Fibroblast of lung (primary cell): ENCODE measurements at places on chromosomes 1 and 21. TPM values are rescaled to one million over a fixed set of nuclear protein-coding genes. Genes with fewer than 3 reads are reported as not detected.

Gene RSBN1
- polyA plus RNA-seq = 6.4 and 10.2 TPM in 2 replicates

Gene LEFTY1
- polyA plus RNA-seq = not detected in 2 replicates

Gene SLC22A15
- 3.1 and 4.9 TPM in 2 replicates for polyA plus RNA-seq

Gene CD1E
- polyA plus RNA-seq = not detected in 2 replicates

Gene GNL2
- polyA plus RNA-seq = 50.0 and 58.7 TPM in 2 replicates

Gene STK40
- polyA plus RNA-seq = 15.1 and 15.4 TPM in 2 replicates

Gene RPS6KA1
- polyA plus RNA-seq = 0.64 and 0.94 TPM in 2 replicates

Gene VCAM1
- 0.92 and 12.3 TPM in 2 replicates for polyA plus RNA-seq

Gene FGR
- polyA plus RNA-seq = not detected in 2 replicates

Gene SPOCD1
- 44.8 and 55.4 TPM in 2 replicates for polyA plus RNA-seq

Gene OMA1
- 13.9 and 14.6 TPM in 2 replicates for polyA plus RNA-seq

Gene ILDR2
- polyA plus RNA-seq = 0.03 and 0.14 TPM in 2 replicates

Gene CYP4A11
- not detected in 2 replicates for polyA plus RNA-seq

Gene SYT14
- polyA plus RNA-seq = 0.84 and 0.93 TPM in 2 replicates

Gene DCST1
- not detected in 2 replicates for polyA plus RNA-seq
